Smooth muscle cell of trachea (primary cell): ENCODE measurements at places on chromosomes 2 and 18. TPM values are rescaled to one million over a fixed set of nuclear protein-coding genes. Genes with fewer than 3 reads are reported as not detected.

RAB10 gene
- 164 and 190 TPM in 2 replicates for total RNA-seq

SULT1C4 gene
- total RNA-seq, result under 0.01 TPM in 1 of 2 replicates, not detected in the other

RMC1 gene
- 21.1 and 30.1 TPM in 2 replicates for total RNA-seq

LHCGR gene
- not detected in 2 replicates for total RNA-seq

NT5DC4 gene
- total RNA-seq, result not detected in 2 replicates

ADAM23 gene
- 10.6 and 13.2 TPM in 2 replicates for total RNA-seq

TRABD2A gene
- 13.8 and 17.5 TPM in 2 replicates for total RNA-seq

LAMA3 gene
- 7.4 and 13.2 TPM in 2 replicates for total RNA-seq

C2orf78 gene
- total RNA-seq, result not detected in 2 replicates

MROH2A gene
- total RNA-seq, result not detected in 2 replicates

ANKRD62 gene
- total RNA-seq, result not detected in 2 replicates

CIB4 gene
- not detected in 2 replicates for total RNA-seq

KIF5C gene
- 0.50 and 0.58 TPM in 2 replicates for total RNA-seq
